ENCODE measurements at places on chromosomes 7 and 10. TPM values are rescaled to one million over a fixed set of nuclear protein-coding genes. Genes with fewer than 3 reads are reported as not detected.

FAM131B gene
- 2.4 TPM for total RNA-seq

GRCh38 chr7:152144557-152145245, 119.2 kb downstream of the GALNT11 start:
- DNase-seq = peak; percentile 27

DNA sequence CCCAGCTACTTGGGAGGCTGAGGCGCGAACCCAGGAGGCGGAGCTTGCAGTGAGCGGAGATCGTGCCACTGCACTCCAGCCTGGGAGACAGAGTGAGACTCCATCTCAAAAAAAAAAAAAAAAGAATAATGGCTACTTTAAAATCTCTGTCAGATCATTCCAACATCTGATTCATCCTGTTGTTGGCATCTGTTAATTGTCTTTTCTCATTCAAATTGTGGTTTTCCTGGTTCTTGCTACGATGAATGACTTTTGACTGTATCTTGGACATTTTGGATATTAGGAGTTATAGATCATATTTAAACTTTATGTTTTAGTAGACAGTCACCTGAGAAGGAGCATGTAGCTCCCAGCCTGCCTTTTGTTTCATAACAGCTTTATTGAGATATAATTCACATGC, 8.5 kb downstream of the TPST1 start:
- DNase-seq = no peak

DNA sequence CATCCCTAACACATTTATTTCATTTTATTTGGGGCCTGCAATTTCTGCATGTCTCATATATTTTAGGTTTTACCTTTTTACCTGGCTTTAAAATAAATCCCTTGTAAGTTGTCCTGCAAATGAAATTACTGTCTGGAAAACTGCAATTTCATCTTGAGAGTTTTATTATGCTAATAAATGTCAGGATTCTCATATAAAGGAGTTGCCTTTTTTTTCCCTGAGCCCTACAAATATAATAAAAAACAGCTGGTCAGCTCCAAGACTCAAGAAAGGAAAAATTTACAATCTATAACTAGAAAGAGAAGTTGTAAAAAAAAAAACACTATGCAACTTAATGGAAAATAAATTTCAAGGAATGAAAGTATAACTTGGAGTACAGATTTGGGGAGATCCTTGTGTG, 108.7 kb downstream of the SH2D4B start:
- DNase-seq = no peak

ALKBH4 gene
- 13.2 TPM for total RNA-seq

- DNase-seq = no peak
These were observed 13.0 kb upstream of the HUS1 start for GRCh38 chr7:47992446-47992845.

MRLN gene
- not detected for total RNA-seq

- no peak for DNase-seq
These were observed 18.3 kb upstream of the RHEB start for GRCh38 chr7:151537818-151538561.

DNA sequence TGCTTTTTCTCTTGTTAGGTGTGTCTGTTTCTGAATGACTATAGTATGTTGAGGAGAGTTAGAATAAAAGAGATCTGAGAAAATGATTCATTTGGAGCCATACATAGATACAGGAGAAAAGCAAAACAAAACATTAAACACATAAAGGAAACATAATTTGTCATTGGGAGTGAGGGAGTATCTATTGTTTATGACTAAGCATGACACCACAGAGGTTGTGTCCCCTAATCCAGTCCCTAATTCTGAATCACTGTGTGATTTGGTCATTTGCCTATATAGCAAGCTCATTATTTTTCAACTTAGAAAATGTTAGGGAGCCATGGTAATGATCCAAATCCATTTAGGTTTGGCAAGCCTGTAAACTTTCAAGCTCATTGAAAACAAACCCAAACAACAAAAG, 132.3 kb upstream of the BMPER start:
- no peak for DNase-seq

Measured in CD8-positive, alpha-beta memory T cell (primary cell).